GM13976 (cell line): ENCODE measurements at places on chromosomes 13 and 19.

DNA sequence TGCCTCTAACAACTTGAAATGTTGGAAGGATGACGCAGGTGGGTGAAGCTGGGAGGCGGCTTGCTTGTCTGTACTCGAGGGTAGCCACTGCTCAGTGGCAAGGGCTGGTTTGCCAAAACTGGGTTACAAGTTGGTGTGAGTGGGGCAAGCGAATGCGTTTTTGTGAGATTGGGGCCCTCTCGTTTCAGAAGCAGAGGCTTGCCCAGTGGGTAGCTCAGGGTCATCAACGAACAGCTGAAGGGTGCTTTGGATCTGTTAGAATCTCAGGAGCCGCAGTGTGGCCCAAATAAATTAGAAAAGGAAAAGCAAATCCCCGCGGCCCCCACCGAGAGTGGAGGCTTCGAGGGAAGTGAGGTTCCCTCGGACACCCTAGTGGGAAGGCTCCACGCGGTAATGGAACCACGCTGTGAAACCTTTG, 7.3 kb downstream of the ATP4B start:
- no peak for DNase-seq

DNA sequence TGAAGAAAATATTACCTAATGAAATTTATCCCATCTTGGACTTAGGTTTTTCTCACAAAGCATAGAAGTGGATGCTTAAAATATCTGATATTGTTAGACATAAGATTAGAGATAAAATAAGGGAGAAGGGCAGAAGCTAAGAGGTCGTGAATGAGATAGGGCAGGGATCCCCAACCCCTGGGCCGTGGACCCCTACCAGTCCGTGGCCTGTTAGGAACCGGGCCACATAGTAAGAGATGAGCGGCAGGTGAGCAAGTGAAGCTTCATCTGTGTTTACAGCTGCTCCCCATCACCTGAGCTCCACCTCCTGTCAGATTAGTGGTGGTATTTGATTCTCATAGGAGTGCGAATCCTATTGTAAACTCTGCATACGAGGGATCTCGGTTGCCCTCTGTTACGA, 202.9 kb downstream of the GPC5 start:
- DNase-seq, result no peak

DNA sequence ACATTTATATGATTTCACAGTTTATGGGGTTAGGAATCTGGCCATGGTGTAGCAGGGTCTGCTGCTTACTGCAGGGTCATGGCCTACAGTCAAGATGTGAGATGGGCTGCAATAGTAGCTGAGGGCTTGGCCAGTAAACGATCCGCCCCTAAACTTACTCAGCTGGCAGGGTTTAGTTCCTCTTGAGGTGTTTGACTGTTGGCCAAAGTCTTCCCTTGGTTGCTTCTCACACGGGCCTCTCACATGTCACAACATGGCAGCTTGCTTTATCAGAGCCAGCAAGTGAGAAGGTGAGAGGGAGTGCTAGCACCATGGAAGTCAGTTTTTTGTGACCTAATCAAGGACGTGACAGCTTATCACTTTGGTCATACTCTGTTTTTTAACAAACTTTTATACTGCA, 77.1 kb downstream of the DNAJC3 start:
- no peak for DNase-seq

DNA sequence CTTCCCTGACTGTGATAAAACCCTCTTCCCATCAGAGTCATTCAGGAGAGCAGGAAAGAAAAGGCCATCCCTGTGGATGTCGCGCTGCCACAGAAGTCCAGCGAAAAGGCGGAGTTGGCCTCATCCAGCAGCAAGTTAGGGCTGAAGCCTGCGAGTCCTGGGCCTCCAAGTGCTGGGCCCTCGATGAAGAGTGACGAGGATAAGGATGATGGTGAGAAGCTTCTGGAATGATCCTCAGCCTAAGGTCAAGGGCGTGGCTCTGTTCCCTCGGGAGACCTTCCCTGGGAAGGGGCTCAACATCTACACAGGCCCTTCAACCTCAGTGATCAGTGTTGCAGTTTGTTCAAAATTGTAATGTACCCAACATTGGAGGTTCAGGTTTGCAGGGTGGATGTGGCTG, 22.3 kb downstream of the TEX29 start:
- DNase-seq, result no peak

- no peak for DNase-seq
These were observed 98.9 kb downstream of the TNFSF13B start for GRCh38 chr13:108368250-108368905.

DNA sequence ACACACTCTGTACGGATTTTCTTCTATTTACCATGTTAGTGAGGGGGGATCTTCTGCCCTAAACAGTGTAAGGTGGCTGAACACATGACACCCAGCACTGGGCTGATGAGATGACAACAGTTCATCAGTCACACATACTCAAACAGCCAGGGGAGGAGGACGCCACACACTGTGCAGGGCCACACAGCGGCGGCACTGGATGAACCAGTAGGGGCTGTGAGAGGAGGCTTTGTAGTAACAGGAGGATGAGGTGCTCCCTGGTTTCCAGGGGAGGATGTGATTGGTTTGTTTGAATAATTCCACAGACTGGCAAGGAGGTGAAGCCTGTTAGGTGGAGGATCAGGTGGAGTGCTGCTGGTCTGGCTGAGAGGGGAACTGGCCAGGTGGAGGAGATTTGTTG, 16.3 kb upstream of the GTF3A start:
- no peak for DNase-seq

- DNase-seq, result no peak
These were observed 512 bp downstream of the CC2D1A start for GRCh38 chr19:13906521-13906904.

DNA sequence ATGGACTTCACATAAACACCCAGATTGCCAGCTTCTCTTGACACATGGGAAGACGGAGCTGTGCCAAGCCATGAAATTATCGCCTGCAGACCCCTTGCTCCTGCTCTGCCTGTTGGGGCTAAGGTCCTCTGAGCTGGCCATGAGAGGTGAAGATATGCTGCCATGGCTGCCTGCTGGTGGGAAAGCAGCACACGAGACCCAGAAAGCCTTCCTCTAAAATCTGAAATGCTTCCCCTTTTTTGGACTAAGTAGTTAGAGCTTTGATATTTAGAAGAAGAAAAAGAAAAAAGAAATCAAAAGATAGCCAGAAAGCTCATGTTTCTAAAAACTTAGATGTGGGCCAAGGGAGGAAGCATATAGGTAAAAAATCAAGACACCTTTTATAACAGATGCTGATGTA, 11.2 kb downstream of the WDFY2 start:
- DNase-seq, result no peak

- DNase-seq, result no peak
These were observed 2.9 kb upstream of the CSNK1G2 start for GRCh38 chr19:1938071-1938470.
